SK-N-SH treated with all-trans-retinoic acid at 6 μM for 48 hours (cell line): ENCODE measurements at places on chromosomes 1 and 21.

DNA sequence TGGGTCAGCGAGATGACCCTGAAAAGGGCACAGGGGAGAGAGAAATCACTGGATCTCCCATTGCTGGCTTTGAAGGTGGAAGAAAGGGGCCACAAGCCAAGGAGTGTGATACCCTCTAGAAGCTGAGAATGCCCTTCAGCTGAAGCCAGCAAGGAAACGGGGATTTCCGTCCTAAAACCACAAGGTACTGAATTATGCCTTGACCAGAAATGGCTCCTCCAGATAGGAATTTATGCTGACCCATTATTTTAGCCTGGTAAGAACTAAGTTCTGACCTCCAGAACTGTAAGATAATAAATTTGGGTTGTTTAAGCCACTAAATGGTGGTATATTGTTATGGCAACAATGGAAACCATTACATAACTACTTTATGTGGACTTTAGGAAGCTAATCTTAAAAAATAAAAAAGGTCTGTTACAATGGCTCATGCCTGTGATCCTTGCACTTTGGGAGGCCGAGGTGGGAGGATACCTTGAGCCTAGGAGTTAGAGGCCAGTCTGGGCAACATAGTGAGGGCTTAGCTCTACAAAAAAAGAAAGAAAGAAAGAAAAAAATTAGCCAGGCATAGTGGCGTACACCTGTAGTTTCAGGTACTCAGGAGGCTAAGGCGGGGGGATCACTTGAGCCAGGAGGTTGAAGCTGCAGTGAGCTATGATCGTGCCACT lies 3.6 kb upstream of the H6PD start:
- ATAC-seq = no peak

- peak; percentile 96 for ATAC-seq
Observed at GRCh38 chr1:66464802-66465201, 69.2 kb upstream of the SGIP1 start.

DNA sequence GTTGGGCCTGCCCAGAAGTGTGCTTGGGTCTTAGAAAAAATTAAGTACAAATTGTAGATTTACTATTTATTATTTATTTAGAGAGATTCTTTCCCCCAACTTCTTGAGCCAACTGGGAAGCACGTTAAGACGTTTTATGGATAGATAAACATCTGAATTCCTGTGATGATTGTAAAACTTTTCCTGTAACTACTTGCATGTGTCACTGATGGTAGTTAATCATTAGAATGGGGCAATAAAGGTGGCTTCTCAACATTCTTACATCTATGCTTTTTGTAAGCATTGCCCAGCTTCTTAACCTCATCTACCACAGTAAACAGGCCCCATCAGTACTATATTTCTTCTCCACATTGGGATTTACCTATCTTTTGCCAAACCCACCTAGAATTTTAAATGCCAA lies 559.8 kb downstream of the LMO4 start:
- ATAC-seq = no peak

GRCh38 chr1:231940116-231940515 lies 313.5 kb downstream of the DISC1 start:
- no peak for ATAC-seq
